NCI-H1105 treated with DMSO at 0.1 percent for 48 hours (cell line): ENCODE measurements at places on chromosomes 2 and 18.

- peak; percentile 91 for DNase-seq
These were observed 18.8 kb upstream of the MRPL33 start for GRCh38 chr2:27752551-27753237.

GRCh38 chr2:102226612-102227391 lies 40.0 kb downstream of the IL1RL2 start:
- peak; percentile 14 for DNase-seq

DNA sequence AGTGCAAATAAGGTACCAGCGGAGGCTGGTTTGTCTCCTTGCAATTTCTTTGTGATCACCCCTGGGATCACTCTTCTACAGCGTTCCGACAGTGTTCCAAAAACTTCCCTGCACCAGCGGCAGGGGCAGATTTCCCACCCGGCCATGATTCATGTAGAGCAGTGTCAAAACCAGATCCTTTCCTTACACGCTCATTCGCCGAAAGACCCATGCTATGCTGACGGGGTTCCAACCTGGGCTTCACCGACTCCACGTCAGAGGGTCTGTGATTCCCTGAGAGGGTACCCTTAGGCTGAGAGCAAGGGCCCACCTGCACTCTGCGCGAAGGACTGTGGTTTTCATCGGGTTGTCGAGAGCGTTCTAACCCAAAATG lies 423 bp upstream of the TTC27 start:
- DNase-seq = no peak

DNA sequence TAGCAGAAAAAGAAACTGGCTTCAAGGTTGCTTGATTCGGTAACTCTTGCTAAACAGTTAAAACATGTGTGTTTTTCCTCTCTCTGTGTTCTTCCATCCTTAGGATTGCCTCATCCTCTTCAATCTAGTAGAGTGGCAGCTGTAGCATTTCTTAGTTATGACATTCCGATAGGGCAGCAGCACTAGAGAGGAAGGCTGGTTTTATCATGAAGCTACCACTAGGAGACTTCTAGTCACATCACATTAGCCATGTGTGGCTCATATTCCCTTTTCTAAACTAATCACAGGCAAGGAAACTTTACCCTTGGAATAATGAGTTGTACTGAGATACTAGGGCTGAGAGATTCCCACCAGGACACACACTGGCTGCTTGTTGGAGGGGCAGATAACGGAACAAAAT lies 187.6 kb downstream of the DOK6 start:
- no peak for DNase-seq

DNA sequence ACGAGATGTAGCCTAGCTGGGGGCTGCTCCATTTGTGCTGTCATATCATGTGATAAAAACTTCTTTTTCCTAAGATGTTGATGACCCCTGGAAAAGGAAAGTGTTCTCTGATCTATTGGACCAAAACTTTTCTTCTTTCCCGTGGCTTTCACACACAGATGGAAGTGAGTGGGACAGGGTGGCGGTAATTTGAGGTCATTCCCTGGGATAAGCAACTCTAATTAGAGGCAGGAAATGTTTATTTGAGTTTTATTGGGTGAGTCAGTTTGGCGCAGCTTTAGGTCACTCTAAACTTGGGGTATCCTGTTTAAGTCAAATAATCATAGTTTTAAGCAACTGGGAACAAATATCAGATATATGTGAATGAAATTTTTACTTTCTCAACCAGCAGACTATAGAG lies 221.0 kb upstream of the EPAS1 start:
- DNase-seq = no peak
